Vagina (tissue), 2 donors: ENCODE measurements at places on chromosomes 2 and 18.

- H3K36me3 ChIP-seq: no peaks in the 10 kb centered on the region
- H3K4me1 ChIP-seq: peaks cover 53% of the 10 kb centered on the region
- peak overlapping the region; percentile 85 for H3K27ac ChIP-seq
Measured at GRCh38 chr18:44725300-44726058, 44.8 kb downstream of the SETBP1 start.

DNA sequence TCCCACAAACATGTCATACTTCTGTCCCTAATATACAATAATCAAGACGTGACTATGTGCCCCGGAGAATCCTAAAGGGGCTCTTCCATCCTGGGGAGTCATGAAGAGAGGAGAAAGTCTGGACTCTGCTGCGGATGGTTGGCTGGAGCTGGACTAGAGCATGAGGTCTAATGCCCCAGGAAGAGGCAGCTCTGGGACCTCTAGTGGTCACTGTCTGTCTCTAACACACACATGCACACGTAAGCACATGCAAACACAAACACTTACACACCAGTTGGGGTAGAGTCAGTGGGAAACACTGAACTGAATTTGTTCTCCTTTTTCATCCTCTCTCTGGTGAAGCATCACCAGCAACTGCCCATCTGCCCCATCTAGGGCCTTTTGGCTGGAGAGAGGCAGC, 271.6 kb downstream of the TDRD15 start:
- H3K4me1 ChIP-seq: no peaks in the 10 kb centered on the region
- H3K27me3 ChIP-seq: no peaks in the 10 kb centered on the region
- H3K27ac ChIP-seq: no peak overlapping the region
- no peak overlapping the region for H3K4me3 ChIP-seq

- no peak for DNase-seq
- no peaks in the 10 kb centered on the region for H3K4me1 ChIP-seq
- H3K27ac ChIP-seq: no peak overlapping the region
- H3K4me3 ChIP-seq: no peak overlapping the region
Measured at GRCh38 chr2:80126596-80127189, 177.9 kb downstream of the LRRTM1 start.

GRCh38 chr2:163210430-163210918, 371.9 kb upstream of the KCNH7 start:
- H3K4me3 ChIP-seq: no peak overlapping the region
- H3K36me3 ChIP-seq: no peaks in the 10 kb centered on the region
- no peaks in the 10 kb centered on the region for H3K27me3 ChIP-seq
- no peak overlapping the region for H3K27ac ChIP-seq
- DNase-seq: no peak
- no peaks in the 10 kb centered on the region for H3K4me1 ChIP-seq

GRCh38 chr2:120910956-120911951, 175.6 kb downstream of the GLI2 start:
- no peak for DNase-seq
- H3K4me1 ChIP-seq: peaks cover 51% of the 10 kb centered on the region
- peak overlapping the region; percentile 88 for H3K27ac ChIP-seq
- H3K36me3 ChIP-seq: no peaks in the 10 kb centered on the region
- no peaks in the 10 kb centered on the region for H3K27me3 ChIP-seq

DNA sequence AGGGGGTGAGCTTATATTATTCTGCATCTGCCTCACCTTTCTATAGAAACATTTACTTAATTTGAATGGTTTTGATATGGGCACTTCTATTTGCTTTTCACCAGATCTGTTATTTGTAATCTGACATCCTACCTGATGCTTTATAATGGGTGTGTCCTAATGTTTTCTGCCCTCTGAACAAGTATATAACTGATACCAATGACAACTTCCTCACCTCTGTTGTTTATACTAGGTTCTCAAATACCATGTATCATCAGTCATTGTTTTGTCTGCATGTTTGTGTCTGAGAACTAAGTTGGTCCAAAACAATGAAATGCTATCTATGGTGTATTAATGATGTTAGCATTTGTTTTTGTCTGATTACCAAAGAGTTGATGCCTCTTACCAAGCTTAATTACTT, 45.8 kb downstream of the ITGA6 start:
- no peak for DNase-seq
- no peaks in the 10 kb centered on the region for H3K4me1 ChIP-seq
- no peaks in the 10 kb centered on the region for H3K27me3 ChIP-seq
- H3K4me3 ChIP-seq: no peak overlapping the region
- no peak overlapping the region for H3K27ac ChIP-seq

DNA sequence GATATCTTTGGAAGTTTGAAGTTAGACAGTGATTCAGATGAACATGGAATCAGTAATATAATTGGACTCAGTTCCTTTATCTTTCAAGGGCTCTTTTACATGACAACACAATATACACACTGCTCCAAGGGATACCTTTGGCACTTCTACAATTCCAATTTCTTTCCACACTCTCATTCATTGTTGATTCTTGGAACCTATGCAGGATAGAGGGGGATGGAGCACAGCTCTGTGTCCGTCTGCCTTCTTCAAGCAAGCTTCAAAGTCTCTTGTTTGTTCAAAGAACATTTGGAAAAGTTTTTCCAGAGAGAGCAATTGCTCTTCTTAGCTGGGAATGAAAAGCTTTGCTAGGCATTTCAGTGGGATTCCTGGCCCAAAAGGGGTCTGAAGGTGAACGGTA, 276.2 kb upstream of the ZEB2 start:
- H3K4me3 ChIP-seq: no peak overlapping the region
- no peak for DNase-seq
- H3K4me1 ChIP-seq: peaks cover 5% of the 10 kb centered on the region
- H3K27ac ChIP-seq: no peak overlapping the region
- no peaks in the 10 kb centered on the region for H3K27me3 ChIP-seq
- H3K36me3 ChIP-seq: no peaks in the 10 kb centered on the region

DNA sequence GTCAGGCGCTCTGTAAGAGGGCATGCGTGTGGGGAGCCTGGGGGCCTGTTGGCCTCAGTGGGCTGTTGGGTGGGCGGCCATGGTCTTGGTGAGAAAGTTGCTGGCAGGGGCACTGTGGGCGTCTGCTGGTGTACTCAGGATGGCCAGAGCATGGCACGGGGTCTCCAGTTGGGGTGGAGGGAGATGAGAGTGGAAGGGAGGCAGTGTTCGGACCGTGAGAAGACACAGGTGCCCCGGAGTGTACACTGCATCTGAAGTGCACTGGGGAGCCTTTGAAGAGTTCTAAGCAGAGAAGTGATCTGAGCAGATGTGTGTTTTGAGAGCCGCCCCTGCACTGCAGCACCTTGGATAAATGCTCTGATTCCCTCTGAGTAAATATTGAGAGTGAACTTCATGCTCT, 150.8 kb downstream of the LDLRAD4 start:
- DNase-seq: peak; percentile 67
- H3K4me3 ChIP-seq: no peak overlapping the region
- H3K36me3 ChIP-seq: no peaks in the 10 kb centered on the region
- H3K4me1 ChIP-seq: peaks cover 10% of the 10 kb centered on the region
- H3K27me3 ChIP-seq: no peaks in the 10 kb centered on the region
- H3K27ac ChIP-seq: no peak overlapping the region

GRCh38 chr18:8871489-8871888, 166.1 kb downstream of the MTCL1 start:
- H3K36me3 ChIP-seq: no peaks in the 10 kb centered on the region
- no peak for DNase-seq
- no peak overlapping the region for H3K4me3 ChIP-seq
- no peak overlapping the region for H3K27ac ChIP-seq
- peaks cover 4% of the 10 kb centered on the region for H3K4me1 ChIP-seq

DNA sequence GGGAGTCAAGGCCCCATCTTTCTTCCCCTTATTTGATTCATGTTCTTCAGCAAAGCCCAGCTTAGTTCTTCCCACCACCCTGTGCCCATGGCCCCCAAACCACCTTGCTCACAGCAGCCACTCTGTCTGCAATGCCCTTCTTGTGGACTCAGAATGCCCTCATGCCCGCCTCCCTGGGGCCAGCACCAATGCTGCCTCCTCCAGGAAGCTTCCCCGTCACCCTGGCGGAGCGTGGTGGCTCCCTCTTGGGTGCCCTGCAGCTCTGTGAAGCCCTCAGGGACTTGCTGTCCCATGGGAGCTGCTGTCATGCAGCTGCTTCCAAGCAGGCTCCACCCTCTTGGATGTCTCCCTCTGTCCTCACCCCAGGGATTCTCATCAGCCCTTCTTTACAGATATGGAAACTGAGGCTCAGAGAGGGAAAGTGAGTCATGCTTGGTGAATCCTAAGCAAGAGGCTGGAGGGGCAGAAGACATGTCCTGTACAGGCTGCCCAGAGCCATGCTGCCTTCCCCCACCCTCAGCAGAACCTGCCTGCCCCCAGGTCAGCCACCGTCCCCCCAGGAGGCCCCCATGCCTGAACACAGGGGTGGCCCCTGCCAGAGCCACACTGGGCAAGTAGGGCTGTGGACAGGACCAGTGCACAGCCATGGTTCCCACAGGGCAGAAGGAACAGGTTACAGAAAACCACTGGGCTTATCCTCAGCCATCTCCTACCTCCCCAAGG, 11.8 kb upstream of the DUSP2 start:
- DNase-seq: no peak
- H3K27me3 ChIP-seq: no peaks in the 10 kb centered on the region
- no peaks in the 10 kb centered on the region for H3K36me3 ChIP-seq
- H3K27ac ChIP-seq: no peak overlapping the region
- H3K4me3 ChIP-seq: no peak overlapping the region

DNA sequence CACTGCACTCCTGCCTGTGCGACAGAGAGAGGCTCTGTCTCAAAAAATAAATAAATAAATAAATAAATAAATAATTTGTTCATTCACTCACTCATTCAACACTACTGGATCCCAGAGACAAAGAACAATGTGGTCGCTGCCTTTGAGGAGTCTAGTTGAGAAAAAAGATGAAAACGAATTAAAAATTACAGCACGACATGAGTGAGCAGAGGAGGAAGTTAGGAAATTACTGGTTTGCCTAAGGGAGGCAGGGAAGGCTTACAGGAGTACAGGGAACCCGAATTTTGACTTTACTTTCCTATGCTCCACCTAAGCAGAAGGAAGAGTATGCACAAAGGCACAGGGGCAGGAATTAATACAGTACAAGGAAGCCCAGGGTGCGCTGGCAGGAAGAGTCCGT, 4.2 kb upstream of the KCMF1 start:
- H3K27me3 ChIP-seq: no peaks in the 10 kb centered on the region
- no peak overlapping the region for H3K27ac ChIP-seq
- peaks cover 7% of the 10 kb centered on the region for H3K36me3 ChIP-seq

DNA sequence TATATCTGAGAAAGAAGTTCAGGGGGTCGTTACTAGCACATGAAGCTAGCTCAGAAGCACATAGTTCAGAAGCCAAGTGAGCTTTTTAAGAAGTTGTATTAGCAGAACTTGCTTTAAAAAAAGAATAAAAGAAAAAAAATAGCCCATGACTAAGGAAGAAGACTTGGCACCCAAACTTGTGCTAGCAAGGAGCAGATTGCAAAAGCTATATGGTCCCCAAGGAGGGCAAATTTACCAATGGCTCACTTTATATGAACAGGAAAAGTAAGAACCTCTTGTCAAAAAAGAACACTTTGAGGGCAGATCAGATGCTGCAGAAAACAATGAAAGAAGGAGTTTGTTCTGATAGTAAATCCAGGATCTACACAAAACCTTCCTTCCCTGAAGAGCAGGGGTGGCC, 486.5 kb upstream of the ACVR2A start:
- no peak overlapping the region for H3K27ac ChIP-seq
- no peak for DNase-seq
- no peaks in the 10 kb centered on the region for H3K4me1 ChIP-seq
- H3K27me3 ChIP-seq: no peaks in the 10 kb centered on the region

- H3K4me1 ChIP-seq: no peaks in the 10 kb centered on the region
- H3K27ac ChIP-seq: no peak overlapping the region
- H3K27me3 ChIP-seq: no peaks in the 10 kb centered on the region
- H3K4me3 ChIP-seq: no peak overlapping the region
- H3K36me3 ChIP-seq: no peaks in the 10 kb centered on the region
- DNase-seq: peak; percentile 95
Measured at GRCh38 chr2:111032721-111033429, 87.8 kb upstream of the BCL2L11 start.

GRCh38 chr18:56488739-56489138, 149.7 kb downstream of the TXNL1 start:
- H3K36me3 ChIP-seq: no peaks in the 10 kb centered on the region
- no peak for DNase-seq
- H3K4me3 ChIP-seq: no peak overlapping the region
- H3K27me3 ChIP-seq: no peaks in the 10 kb centered on the region
- H3K27ac ChIP-seq: no peak overlapping the region

DNA sequence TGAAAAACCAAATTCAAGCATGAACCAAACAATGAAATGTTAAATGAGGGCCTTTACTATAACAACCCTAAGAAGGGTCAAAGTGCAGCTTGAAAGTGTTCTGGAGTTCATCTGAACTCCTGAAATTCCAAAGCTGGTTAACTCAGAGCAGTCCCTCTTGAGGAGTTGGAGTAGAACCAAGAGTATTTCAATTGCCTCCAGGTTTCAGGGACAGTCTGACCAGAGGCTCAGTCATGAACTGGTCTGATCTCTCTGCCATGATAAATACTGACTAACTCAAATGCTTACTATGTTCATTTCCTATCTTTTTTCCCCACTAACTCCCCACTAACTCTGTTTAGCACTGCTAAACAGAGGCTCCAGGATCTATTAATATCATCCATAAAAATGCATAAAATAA, 2.7 kb downstream of the STARD7 start:
- H3K27ac ChIP-seq: peak overlapping the region; percentile 70
- peaks cover 79% of the 10 kb centered on the region for H3K4me1 ChIP-seq
- H3K27me3 ChIP-seq: no peaks in the 10 kb centered on the region
- no peak for DNase-seq
- no peaks in the 10 kb centered on the region for H3K36me3 ChIP-seq
- H3K4me3 ChIP-seq: no peak overlapping the region

- no peaks in the 10 kb centered on the region for H3K27me3 ChIP-seq
- no peak overlapping the region for H3K4me3 ChIP-seq
- H3K36me3 ChIP-seq: no peaks in the 10 kb centered on the region
- H3K27ac ChIP-seq: no peak overlapping the region
- DNase-seq: no peak
Measured at GRCh38 chr2:102345329-102345920, 10.2 kb upstream of the IL18R1 start.

GRCh38 chr2:43276962-43277391, 50.6 kb upstream of the ZFP36L2 start:
- H3K36me3 ChIP-seq: peaks cover 5% of the 10 kb centered on the region
- peak overlapping the region; percentile 75 for H3K27ac ChIP-seq
- H3K4me3 ChIP-seq: no peak overlapping the region
- DNase-seq: no peak

GRCh38 chr2:149994057-149994728, 406.6 kb upstream of the MMADHC start:
- DNase-seq: no peak
- peaks cover 23% of the 10 kb centered on the region for H3K4me1 ChIP-seq
- H3K27ac ChIP-seq: no peak overlapping the region

GRCh38 chr2:23460228-23460627, 75.2 kb downstream of the KLHL29 start:
- DNase-seq: no peak
- H3K27ac ChIP-seq: no peak overlapping the region
- no peaks in the 10 kb centered on the region for H3K36me3 ChIP-seq
- H3K4me1 ChIP-seq: no peaks in the 10 kb centered on the region
- H3K4me3 ChIP-seq: no peak overlapping the region

- H3K4me1 ChIP-seq: peaks cover 24% of the 10 kb centered on the region
- H3K27ac ChIP-seq: no peak overlapping the region
- DNase-seq: peak; percentile 94
- no peak overlapping the region for H3K4me3 ChIP-seq
- peaks cover 24% of the 10 kb centered on the region for H3K27me3 ChIP-seq
Measured at GRCh38 chr2:70886541-70886987, 49.1 kb upstream of the ATP6V1B1 start.
